ENCODE measurements at places on chromosomes 1 and 21.

DNA sequence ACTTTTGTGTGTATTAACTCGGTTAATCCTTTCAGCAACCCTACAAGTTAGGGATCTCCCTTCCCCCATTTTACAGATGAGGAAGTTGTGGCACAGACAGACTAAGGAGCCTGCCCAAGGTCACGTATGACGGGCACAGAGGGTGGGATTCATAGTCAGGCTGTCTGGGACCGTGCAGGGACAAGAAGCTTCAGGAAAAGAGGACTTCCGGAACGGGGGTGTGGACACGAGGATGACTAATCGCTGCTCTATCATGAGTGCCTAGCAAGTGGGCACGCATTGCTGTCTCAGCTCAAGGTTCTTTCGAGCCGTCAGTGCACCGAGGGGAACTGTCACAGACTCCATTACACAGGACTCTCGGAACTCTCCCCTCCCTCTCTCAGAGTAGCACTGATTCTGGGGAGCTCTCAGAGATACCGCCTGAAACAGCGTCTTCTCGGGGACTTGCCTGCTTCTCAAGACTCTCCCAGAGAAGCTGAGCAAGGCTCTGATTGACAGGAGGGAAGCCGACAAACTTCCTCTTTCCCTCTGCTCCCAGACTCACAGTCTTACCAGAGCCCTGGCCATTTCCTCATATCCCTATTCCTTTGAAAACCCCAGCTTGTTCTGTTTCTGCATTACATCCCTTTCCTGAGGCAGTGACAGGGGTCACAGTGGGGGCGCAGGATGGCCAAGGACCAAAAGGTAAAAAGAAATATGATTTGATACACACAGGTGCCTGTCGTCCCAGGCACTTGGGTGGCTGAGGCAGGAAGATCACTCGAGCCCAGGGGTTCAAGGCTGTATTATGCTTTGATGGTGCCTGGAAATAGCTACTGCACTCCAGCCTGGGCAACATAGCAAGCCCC lies 14.4 kb downstream of the FHAD1 start:
- DNase-seq = no peak

DNA sequence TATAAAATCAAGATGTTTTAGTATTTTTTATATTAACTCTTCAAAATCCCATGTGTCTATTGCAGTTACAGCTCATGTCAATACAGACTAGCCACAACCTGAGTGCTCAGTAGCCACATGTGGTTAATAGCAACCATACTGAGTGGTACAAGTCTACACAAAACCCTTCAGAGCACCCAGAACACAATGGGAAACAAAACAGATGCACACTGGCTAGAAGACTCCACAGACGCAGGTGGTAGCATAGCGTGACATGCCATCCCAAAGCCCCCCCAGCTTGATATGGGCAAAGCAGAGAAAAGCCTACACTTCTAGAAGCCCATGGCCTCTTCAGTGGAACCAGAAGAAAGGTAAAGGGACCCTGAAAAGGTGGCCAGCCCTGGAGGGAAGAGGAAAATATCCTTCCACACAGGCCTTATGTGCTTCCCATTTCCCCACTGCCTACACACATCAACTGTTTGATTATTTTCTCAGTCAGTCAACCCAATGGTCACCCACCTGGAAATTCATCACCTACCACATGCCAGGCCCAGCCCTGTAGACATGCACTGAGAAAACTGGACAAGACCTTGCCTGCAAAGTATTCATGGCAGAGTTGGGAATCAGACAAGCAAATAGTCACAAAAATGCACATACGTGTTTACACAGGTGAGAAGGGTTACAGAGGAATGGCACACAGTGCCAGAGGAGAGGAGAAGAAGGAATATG lies 175.0 kb downstream of the VAV3 start:
- no peak for DNase-seq

- no peak for DNase-seq
Measured at GRCh38 chr1:172760121-172760520, 101.2 kb downstream of the FASLG start.

GRCh38 chr1:26164036-26164860 lies 4.5 kb downstream of the C1orf232 start:
- DNase-seq = no peak

GRCh38 chr1:225441314-225442122 lies 13.7 kb upstream of the LBR start:
- DNase-seq = no peak

- DNase-seq = peak; percentile 27
Measured at GRCh38 chr1:208332774-208333126, 88.6 kb upstream of the PLXNA2 start.

DNA sequence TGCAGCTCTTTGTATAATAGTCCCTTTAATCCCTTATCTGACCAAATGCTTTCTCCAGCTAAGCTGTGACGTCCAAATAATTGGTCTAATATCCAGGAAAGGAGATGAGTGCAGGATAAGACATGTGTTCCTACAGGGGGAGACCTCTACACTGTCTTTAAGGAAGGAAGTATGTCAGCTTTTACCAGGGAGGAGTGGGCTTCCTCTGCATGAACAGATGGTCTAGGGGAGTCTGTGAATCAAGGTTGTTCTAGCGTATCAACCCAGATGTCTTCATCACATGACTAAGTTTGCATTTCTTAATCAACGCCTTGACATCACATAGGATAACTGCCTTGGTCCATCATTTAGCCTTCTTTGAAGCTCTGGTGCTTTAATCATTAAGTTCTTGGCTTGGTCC lies 528.2 kb downstream of the MRPL39 start:
- DNase-seq = no peak

GRCh38 chr1:173530795-173531693 lies 53.9 kb downstream of the PRDX6 start:
- DNase-seq = no peak

DNA sequence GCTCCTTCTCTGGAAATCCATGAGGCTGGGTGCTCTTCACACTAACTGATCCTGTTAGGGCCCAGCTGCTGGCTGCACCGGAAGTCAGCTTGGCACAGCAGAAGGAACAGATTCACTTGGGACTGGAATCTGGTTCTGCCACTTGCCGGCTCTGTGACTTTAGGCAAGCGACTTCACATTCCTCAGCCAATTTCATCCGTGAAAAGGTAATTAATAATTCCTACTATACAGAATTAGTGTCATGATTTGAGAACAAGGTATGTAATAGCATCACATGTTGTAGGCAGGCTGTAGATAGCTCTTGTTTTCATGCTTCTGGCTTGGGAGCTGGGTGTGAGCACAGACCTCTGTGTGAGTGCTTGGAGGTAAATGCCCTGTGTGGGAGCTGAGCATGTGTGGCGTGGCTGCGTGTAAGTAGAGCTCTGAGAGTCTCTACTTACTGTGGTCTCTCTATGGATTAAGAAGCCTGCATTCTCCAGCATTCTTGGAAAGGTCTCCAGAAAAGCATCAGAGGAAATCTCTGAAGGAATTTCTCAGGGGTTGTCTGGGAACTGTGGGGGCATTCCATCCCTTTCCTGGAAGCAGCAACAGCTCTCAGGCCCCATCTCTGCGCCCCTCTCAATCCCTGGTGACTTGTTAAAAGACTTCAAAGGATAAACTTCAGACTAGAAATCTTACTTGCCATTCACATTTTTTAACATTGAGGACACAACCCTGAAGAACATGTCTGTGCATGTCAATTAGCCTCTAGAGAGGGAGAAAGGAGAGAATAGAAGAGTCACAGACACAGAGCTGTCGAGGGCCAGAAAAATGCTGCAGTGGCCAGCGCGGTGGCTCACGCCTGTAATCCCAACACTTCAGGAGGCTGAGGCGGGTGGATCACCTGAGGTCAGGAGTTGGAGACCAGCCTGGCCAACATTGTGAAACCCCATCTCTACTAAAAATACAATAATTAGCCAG lies 47.7 kb upstream of the PPM1J start:
- no peak for DNase-seq

- DNase-seq = no peak
Measured at GRCh38 chr1:231590453-231591198, 36.0 kb upstream of the DISC1 start.

DNA sequence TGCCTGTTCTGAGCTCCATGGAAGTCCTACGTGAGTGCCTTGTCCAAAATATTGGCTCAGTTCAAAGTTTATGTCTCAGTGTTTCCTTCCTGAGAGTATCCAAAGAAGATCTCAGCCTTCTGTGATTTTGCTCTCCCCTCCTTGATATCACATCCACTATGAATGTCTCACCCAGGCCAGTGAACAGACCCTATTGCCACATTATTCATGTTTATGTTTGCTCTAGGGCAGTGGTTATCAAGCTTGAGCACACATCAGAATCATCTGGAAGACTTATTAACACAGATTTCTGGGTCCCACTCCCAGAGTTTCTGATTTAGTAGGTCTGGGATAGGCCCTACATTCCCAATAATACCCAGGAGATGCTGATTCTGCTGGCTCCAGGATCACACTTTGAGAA lies 145.0 kb upstream of the FGGY start:
- DNase-seq = no peak

DNA sequence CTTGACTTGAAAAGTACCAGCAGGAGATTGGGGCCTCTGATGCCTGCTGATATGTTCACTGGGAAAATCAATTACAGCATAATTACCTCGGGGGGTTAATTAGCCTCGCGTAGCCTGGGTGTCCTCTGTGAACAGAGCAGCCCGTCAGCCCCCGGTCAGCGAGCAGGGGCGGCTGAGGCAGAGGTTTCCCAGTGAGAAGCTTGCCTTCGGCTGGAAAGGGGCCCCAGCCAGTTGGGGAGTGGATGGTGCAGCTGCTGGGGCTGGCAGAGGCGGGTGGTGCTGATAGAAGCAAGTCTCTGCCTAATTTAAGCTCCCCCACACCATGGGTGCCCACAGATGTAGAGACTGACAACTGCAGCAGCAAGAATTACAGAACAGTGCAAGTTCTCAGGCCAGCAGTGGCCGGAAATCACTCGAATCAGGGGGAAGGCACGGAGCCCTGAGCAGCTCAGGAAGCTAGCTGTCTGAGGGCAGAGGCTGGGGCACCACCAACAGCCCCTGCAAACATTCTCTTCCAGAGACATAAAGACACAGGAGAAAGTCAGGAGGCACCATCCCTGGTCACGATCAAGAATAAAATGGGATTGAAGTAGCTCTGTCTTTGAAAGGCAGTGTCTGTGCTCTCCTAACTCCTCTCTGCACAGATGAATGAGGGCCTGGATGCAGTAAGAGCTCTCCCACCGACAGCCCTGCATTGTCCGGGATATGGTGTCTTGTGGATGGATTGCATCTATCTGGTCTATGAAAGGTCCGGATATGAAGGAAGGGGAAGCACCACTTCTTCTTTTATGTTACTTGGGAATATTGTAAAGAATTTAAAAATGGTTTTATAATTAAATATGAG lies 166.5 kb upstream of the CD34 start:
- no peak for DNase-seq

- DNase-seq = no peak
Measured at GRCh38 chr21:34687745-34688144, 19.0 kb downstream of the CLIC6 start.

- DNase-seq = no peak
Measured at GRCh38 chr1:7198664-7199063, 413.4 kb downstream of the CAMTA1 start.

DNA sequence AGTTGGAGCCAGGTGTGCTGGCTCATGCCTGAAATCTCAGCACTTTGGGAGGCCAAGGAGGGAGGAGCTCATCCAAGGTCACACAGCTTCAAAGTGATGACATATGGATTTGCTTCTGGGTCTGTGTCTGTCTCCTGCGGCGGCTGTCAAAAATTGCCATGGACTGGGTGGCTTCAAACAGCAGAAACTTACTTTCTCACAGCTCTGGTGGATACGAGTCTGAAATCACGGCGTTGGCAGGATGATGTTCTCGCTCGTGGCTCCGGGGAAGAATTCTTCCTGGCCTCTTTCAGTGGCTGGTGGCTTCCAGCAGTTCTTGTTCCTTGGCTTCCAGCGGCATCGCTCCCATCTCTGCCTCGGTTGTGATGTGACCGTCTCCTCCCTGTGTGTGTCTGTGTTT lies 314.8 kb upstream of the C1orf174 start:
- DNase-seq = no peak

DNA sequence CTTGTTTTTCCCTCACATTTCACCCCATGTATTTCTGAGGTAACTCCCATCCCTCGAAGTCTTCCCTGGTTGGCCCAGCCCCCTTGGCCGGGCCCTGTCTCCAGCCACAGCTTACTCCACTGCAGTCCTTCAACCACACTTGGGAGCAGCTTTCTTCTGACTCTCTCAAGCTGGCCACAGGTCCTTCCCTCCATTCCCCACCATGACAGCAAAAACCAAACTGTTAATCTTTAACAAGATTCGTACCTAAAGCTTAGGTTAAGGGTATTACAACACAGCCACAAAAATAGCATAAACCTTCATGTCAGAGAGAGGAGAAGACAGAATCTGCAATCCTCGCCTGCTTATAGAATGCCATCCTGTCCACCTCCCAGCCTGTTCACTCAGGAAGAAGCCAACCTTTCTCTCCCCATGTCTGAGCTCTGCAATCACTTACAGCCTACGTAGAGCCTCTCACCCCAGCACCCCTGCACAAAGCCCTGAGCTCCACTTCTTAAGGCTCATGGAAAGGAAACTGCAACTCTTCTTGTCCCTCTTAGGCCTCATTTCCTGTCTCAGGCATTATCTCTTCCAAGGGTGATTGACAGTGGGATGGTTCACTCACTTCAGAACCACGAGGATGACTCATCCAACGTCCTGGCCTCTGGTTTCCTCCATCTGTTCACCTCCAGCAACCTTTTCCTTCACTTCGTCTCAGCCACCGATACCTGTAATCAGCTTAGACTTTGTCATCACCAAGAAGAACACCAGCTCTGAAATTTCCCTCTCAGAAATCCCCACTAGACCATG lies 72.8 kb downstream of the CD2 start:
- DNase-seq = no peak

GRCh38 chr1:38685388-38685787 lies 174.2 kb downstream of the RRAGC start:
- no peak for DNase-seq

GRCh38 chr1:40047769-40048168 lies 7.2 kb downstream of the CAP1 start:
- no peak for DNase-seq

- DNase-seq = no peak
Measured at GRCh38 chr1:8661185-8662110, 156.0 kb downstream of the RERE start.

GRCh38 chr1:221693087-221693486 lies 48.8 kb downstream of the DUSP10 start:
- DNase-seq = no peak

- no peak for DNase-seq
Measured at GRCh38 chr1:235937123-235937522, 70.4 kb upstream of the LYST start.

DNA sequence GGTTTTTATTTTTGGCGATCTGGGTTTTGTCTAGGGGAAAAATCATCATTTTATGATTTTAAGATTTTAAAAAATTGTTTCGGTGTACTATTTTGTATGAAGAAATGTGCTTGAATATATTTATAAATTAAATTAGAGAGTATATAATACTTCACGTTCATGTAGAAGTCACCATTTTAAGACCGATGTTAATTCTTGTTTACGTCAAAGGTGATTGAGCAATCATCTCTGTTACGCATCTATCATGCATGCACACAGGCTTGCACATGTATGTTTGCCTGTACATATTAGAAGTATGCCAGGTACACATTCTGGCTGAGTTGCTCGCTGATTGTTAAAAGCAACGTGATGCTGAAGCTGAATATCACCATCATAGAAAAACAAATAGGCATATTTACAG lies 54.7 kb downstream of the DYRK1A start:
- DNase-seq = no peak

Measured in right renal cortex interstitium (tissue), 3 donors.